ENCODE measurements at places on chromosomes 4 and X.

- DNase-seq, result peak; percentile 38
These were observed 7.4 kb downstream of the PSAPL1 start for GRCh38 chr4:7427361-7427760.

- no peak for DNase-seq
These were observed at the start of gene GLRA3 for GRCh38 chr4:174828845-174829701. Gene GLRA3, minus strand, starts transcription at chr4:174829247. Its CDS starts 436 bp downstream, at chr4:174828811.

DNA sequence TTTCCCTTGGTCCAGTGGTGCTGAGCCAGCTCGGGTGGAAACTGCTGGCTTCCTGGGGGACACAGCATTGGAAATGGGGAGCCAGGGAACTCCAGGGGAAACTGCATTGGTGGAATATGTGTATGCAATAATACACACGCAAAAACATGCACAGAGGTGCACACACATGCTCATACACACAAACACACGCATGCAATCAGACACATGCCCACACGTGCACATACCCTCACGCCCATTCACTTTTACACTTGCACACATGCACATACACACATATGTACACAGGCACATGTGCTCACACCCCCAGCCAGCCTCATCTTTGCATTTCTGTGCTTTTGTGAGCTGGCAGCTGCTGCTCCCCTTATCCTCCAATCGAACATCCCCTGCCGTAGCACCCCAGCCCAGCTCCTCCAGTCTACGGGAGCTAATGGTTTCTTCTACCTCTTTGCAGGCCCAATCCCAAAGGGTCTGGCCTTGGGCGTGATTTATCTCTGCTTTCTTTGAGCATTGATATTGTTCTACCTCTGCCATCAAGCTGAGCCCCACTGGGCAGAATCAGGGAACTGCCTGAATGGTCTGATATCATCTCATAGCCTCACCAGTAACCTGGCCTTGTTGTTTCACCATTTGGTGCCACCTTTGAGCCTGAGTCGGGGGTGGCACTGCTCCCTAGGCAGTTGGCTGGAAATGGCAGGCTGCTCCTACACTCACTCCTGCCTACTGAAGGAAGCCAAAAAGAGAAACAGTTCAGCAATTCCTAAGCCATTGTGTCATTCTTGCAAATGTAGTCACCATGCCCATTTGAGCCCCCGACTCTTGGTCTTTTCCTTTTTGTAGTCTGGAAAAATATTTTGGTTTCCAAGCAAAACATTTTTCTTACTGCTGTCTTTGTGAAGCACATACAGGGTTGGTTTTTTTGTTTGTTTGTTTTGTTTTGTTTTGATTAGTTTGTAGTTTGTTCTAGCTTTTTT lies 104.4 kb upstream of the MAMLD1 start:
- DNase-seq, result no peak

DNA sequence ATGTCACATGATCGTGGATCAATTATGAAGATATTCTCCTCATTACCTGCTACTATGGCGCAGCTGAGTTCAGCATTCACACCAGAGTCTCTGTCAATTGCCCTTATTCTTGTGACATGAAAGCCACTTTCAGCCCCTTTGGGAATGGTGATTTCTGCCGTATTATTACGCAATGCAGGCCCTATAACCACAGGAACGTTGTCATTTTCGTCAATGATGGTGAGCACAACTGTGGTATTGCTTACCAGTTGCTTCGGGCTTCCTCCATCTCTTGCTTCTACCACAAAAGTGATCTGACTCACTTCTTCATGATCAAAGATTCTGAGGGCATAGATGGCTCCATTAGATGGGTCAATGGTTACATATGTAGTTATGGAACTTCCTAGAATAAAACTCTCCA lies 2.1 kb downstream of the PCDH18 start:
- DNase-seq, result no peak

- no peak for DNase-seq
These were observed 138.2 kb downstream of the CAMK2D start for GRCh38 chr4:113623274-113623894.

GRCh38 chrX:65607070-65607742 lies 60.2 kb upstream of the MSN start:
- no peak for DNase-seq

All from activated effector memory CD4-positive, alpha-beta T cell treated with anti-CD3 and anti-CD28 coated beads, Interleukin-2, amount 50 U/mL, for 16 hours (primary cell).